Upper lobe of right lung (tissue), 1 donor: ENCODE measurements at places on chromosomes 12 and 14. TPM values are rescaled to one million over a fixed set of nuclear protein-coding genes. Genes with fewer than 3 reads are reported as not detected.

DNA sequence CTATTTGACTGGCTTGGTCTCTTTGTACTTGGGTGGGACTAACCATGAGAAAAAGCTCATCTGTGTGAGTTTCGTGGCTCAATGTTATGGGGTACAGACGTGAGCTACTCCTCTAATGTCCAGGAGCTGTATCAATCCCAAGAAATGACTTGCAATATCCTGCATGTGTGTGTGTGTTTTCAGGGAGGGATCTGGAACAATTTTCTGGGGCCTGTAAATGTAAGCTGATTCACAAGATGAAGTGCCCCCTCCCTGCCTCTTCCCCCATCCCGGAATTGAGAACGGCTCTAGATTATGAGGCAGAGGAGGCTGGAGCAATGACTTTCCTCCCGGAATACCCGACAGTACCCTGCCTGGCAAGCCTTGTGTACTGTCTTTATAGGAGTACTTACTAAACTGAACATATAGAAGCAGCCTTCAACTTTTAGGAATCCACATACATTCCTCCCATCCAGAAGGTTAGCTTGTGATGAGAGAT, 53.9 kb downstream of the TMX1 start:
- no peak for DNase-seq

- no peak for DNase-seq
These were observed 22.2 kb downstream of the UBE2N start for GRCh38 chr12:93419388-93420034.

DNA sequence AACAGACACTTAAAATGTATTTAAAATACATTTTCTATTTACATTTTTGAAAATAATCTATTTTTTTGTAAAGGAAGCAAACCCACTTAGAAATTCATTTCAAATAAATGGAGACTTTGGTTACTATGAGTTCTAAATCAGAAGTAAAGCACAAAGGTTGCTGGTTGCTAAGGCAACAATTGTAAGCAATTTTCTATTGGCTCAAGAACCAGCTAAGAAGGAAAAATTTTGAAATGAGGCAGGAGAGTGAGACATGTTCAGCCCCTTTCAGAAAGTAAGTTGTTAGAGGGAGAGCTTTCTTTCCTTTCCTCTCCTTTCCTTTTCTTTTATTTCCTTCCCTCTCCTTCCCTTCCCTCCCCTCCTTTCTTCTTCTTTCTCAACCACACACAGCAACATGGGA, 80.7 kb downstream of the PRMT8 start:
- DNase-seq = no peak

DNA sequence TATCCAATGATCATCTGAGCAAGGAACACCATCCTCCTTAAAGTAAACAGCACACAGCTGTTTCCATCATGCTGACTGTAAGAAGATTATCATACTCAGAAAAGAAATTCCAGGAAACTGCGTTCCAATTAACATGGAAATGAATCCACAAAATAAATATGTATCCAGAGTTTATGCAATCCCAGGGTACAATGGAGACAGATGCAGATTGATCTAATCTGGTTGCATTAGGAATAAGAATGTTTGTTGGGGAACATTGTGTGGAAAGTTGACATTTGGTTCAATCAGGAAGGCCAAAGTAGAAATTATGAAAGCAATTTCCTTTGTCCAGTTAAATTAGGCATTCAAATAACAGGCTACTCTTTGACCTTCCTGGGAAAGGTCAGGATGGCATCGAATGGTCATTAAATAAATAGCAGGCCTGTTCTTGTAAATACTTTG, 236.9 kb upstream of the AMIGO2 start:
- no peak for DNase-seq

DNA sequence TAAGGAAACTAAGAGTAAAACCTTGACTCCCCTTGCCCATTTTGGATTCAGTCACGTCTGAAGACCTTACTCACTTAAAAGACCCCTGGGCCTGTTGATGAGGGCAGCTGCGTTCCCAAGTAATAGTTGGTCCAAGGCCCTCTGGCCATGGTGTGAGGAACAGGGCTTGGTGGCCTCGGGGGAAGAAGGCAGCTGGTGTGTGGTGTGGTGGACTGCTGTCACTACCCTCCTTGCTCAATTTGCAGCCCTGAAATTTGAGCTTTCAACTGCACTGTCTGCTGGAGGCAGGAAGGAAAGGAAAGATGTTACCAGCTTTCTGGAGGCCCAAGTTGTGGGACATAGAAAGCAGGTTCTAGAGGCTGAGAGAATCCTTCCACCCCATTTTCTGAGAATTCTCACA, 128.2 kb downstream of the SLC38A6 start:
- DNase-seq = no peak

DNA sequence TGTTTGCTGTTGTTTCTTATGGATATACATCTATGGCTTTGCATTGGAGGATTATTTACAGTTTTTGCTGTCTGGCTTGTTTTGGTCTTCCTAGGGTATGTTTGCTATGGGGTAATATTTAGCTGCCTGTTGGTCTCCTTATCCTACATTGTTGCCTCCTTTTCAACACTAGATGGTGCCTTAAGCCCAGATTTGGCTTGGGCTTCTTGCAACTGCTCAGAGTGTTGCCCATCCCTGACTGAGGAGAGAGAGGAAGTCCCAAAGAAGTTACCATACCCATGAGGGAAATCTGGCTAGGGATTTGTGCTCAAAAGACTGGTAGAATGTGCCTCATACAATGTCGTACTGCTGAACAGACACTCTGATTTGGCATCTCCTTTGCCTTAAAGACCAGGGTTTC, 94.6 kb upstream of the MUCL1 start:
- DNase-seq = no peak

- no peak for DNase-seq
These were observed 924.5 kb downstream of the AACS start for GRCh38 chr12:125989696-125990095.

RASSF9 gene
- total RNA-seq = 7.9 TPM

- no peak for DNase-seq
These were observed 31.7 kb downstream of the MARK3 start for GRCh38 chr14:103416916-103417315.

GRCh38 chr12:28025821-28026505, 53.4 kb upstream of the PTHLH start:
- DNase-seq = no peak

EIF5 gene
- 245 TPM for total RNA-seq

GRCh38 chr12:47729233-47729632, 3.9 kb upstream of the ENDOU start:
- DNase-seq = no peak

MANSC4 gene
- not detected for total RNA-seq
